ENCODE measurements at places on chromosomes 3 and 15.

DNA sequence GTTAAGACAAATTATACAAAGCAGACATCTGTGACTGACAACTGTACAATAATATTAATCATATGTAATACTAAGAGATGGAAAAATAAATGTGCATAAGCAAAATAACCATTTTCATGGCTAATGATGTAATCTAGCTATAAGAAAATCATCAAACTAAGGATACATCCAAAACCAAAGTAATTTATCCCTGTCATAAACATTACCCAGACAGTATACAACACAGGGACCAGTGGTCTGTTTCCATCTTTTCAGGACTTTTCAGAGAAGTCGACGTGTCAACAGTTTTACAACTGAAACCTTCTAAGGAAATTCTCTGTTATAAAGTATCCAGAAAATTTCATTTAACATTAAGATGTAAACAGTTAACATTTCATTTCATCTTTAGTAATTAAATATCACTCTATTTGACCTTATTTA is 11.0 kb downstream of the THBS1 start:
- DNase-seq = no peak

GRCh38 chr3:178718995-178719635 is 182.9 kb downstream of the KCNMB2 start:
- DNase-seq = no peak

- DNase-seq = no peak
Observed at GRCh38 chr3:62895901-62896300, 20.7 kb upstream of the CADPS start.

- DNase-seq = no peak
Observed at GRCh38 chr3:52293491-52294319, 6.1 kb downstream of the GLYCTK start.

DNA sequence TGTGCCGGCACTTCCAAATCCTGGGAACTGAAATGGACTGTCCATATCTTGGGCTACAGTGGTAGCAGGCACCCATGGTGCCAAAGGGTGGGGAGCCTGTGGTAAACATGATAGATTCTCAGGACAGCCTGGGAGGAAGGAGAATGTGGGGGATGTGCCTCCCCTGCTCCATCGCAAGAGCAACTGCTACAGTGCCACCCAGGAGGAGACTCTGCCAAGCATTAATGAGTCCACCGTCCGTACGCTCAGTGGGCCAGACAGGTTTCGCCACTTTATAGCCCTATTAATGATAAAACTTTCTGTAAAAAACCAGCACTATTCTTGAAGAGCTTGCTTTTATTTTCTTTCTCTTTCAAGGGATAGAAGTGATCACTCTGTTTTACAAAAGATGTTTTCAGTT is 75.2 kb downstream of the FMN1 start:
- DNase-seq = no peak

GRCh38 chr15:71044006-71044405 is 71.3 kb upstream of the THSD4 start:
- no peak for DNase-seq

- DNase-seq = peak; percentile 58
Observed at GRCh38 chr15:100711516-100712021, 109.2 kb downstream of the ASB7 start.

Measured in right hindlimb (tissue), 1 donor.